H7 (cell line): ENCODE measurements at places on chromosomes 2 and 18.

DNA sequence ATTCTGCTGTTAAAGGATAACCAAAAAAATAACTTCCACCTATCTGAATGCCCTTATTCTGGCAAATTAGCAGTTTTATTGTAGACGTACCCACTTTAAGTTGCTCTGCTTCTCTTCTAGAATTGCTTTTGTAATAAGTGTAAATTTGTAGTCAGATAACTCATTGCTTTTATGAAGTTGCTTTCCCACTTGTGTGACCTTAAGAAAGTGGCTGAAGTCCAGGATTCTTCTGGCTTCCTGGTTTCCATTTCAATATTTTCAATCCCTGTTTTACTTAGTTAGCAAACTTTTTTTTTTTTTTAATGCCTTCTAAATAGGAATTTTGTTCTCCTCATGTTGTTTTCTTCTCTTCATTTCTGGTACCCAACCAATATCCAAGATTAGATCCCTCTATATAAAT, 59.8 kb downstream of the GLS start:
- DNase-seq = no peak

- DNase-seq = no peak
Measured at GRCh38 chr2:28558158-28558820, 62.4 kb downstream of the PLB1 start.

DNA sequence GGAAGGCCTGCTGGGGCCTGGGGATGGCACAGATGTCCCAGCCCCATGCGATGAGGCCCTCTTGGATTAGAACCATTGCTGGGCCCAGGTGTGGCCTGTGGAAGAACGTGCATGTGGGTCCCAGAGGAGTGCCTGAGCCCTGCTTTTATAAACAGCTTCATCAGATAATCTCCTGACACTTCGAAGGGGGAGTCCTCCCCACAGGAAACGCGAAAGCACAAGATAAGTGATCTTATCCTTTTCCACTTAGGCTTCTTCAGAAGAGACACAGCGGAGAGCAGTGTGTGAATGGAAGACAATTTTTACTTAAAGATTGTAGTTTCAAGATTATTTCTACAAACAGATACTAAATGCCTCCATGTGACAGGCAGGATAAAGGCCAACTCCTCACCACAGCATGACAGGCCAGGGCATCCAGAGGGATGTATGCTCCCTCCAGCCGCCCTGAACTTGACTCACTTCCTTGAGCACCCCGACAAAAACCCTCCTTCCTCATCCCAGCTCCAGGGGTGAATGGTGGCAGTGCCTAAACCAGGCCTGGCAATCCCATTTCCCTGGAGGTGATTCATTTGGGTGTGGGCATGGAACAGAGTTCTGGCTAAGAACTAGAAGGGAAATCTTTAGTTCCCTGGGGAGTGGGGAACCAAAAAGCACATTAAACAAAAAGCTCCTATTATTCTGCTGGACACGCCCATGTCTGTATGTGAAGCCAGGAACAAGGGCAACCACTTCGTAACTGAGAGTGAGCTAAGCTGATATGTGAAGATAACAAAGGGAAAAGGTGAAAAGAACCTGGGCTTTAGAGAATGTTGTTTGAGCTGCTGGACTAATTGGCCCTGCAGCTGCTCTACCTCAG, 56.2 kb upstream of the TMEM163 start:
- no peak for DNase-seq

GRCh38 chr18:49756671-49757362, 56.5 kb downstream of the ACAA2 start:
- DNase-seq = no peak

DNA sequence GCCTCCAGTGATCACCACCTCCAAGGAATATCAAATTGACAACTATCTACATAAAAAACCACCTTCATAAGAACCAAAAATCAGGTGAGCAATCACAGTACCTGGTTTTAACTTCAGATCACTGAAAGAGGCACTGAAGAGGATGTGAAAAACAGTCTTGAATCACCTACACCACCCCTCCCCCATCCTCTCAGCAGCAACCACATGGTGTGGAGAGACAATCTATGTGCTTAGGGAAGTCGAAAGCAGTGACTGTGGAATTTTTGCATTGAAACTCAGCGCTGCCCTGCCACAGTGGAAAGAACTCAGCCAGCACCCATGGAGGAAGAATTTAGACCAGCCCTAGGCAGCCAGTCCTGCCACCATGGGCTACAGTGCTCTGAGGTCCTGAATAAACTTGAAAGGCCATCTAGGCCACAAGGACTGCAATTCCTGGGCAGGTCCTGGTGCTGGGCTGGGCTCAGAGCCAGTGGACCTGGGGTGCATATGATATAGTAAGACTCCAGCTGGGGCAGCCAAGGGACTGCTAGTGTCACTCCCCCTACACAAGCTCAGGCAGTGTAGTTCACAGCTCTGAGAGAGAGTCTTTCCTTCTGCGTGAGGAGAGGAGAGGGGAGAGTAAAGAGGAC, 75.6 kb downstream of the ATL2 start:
- DNase-seq = no peak

DNA sequence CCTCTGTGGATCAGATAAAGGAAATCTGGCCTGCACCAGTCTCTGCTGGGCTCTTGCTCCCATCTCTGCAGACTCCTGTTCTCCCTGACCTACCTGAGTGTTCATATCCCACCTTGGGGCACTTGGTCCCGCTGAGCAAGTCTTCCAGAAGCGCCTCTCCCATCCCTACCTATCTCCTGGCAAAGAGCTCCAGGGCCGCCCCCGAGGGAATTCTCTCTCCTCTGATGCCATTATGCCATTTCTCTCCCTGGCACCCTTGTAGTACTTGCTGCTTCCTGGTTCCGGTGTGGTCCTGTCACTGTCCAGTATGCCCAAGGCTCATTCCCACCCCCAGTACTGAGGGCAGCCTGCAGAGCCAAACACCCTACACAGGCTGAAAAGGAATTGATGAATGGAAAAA, 99.8 kb downstream of the KLHL29 start:
- no peak for DNase-seq

DNA sequence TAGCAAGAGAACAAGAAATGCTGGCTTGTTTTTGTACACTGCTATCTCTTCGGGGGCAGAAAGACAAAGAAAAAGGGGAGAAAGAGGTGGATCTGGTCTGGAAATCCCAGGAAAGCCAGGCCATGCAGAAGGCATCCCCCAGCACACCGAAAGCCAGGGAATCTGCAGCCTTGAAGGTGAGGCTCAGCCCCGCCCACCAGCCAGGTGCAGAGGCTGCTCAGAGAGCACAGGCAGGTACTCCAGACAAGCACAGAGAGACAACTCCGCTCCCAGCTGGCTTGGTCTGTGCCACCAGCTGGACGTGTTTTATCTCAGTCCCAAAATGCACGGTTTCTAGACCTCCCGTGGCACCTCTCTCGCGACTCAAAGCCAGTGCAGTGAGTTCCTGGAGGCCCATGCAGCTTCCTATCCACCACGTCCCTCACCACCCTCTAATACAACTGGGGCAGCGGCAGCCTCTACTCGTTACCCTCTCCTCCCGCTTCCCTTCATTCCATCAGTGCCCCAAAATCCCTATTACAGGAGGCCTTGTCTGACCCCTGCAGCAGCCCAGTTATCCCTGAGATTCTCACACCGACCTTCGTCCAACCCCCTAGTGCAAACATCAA, 62.8 kb downstream of the HDAC4 start:
- peak; percentile 76 for DNase-seq

DNA sequence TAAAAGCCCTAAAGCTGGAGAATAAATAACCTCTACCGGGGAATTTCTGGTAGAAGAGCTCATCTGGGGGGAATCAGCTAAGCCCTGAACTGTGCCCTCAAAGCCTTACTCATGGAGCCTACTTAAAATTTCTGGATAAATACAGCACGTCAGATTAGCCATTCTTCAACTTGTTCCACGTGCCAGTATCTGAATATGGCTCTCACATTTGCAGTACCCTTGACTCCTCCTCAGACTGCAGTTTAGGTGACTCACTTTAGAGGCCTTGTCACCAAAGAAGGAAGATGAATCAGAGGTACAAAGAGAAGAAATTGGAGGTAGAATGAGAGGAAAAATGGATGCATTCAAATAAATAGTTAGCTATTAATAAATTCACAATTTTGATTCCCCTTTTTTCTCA, 34.6 kb upstream of the POTEC start:
- no peak for DNase-seq

DNA sequence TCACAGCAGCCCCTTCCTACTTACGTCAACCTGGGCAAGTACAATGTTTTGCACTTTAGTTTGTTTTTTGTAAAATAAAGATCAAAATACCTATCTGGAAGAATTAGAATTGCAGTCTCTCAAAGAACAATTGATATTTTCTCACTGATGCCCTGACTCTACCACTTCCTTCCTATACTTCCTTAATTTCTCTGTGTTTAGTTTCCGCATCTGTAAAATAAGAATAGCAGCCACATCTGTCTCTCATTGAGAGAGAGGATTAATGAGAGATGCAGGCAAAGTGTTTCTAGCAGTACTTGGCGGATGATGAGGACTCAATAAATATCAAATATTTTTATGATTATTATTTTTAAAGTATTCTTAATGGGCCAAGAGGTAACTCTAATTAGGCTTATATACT, 122.6 kb upstream of the PIEZO2 start:
- DNase-seq = no peak

DNA sequence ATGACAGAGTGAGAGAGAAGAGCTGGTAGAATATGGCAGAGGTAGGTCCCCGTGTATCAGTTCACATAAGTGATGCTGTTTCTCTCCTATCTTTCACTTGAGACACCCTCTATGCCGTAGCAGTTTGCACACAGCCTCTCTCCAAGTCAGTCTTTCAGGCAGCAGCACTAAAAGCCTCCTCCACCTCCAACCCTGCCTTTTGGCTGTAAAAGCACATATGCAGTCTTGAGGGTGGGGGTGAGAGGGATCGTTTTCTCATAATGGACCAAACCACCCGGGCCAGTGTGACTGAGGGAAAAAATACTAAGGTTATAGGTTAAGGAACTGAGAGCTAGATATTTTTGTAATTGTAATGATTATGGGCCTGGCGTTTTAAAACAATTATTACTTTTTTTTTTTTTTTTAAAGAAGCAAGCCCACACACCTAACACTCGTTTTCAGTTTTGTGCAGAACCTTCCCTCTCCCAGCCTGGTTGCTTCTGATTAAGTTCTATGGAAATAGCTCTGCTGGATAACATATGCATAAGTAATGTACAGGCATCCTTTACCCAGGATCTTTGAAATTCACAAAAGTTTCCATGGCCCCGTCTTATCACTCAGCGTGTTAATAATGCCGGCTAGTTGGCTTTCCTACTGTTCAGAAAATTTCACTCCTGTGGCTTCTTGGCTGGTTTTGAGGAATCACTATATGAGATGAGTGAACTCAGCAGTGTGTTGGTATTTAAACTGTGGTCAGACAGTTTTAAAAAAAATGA, 112.2 kb upstream of the MEIS1 start:
- DNase-seq = no peak

DNA sequence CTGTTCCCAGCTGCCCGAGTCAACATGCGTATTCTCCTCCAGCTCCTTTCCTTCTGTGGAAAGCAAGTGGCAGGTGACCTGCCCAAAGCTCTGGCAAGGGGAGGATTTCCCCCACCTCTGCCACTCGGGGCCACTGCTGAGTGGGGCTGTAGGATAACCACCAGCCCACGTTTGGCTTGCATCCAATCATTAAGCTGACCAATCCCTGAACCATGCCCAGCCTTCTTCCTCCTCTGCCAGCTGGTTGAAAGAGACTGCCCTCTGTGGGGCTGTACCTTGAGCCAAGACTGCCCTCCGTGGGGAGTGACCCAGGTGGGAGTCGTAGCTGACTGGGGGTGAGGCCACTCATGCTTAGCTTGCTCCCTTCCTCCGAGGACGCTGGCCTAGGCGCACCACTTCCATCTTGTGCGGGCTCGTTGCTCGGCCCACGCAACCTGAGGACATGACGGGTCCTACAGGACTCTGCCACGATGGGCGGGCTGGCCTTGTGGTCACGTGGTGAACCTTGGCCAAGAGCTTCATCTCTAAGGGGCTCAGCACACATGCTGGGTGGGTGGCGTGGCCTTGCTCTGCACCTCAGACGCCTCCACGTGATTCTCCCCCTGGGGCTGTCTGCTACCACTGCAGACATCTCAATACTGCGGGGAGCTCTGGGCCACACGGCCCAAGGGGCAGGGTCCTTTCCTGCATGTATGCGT, 112.1 kb downstream of the NDUFA10 start:
- DNase-seq = peak; percentile 22

DNA sequence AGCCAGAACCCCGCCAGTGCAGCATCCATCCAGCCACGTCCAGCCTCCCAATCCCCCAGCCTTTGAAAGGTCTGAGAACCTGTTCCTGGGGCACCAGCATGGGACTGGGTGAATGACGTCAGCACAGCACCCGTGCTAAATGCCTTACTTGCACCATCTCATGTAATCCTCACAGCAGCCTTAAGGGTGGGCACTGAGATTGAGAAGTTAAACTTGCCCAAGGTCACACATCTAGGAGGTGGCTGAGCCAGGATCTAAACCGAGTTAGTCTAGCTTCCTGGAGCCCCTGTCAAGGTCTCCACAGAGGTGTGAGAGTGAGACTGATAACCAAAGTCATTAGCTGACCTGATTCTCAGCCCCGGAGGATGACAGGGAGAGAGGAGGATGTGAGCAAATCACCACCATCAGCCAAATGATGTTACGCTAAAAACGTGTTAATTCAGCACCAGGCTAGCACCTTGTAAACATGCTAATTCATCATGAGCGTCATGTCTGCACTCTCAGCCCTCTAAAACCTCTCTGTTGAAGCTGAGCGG, 4.6 kb downstream of the CD8A start:
- DNase-seq = no peak

- DNase-seq = no peak
Measured at GRCh38 chr2:7279421-7279949, 362.3 kb downstream of the RNF144A start.

- DNase-seq = no peak
Measured at GRCh38 chr18:2907550-2908135, 60.8 kb downstream of the EMILIN2 start.

DNA sequence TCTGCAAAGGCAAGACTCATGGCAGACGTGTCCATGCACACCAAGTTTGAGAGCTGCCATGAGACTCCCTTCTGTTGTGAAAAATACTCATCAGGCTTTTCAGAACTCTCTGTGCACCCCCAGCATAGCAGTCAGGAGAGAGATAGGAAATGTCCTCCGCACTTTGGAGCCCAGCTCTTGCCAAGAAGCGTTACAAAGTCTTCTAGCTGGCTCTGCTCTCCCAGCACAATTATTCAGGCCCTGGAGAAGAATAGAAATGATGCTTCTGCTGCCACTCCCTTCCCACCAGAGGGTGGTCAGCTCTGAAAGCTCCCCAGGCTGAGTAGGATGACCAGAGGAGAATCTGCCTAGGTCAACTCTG, 594.4 kb upstream of the ID2 start:
- no peak for DNase-seq

- no peak for DNase-seq
Measured at GRCh38 chr2:113848758-113849415, 41.0 kb upstream of the ACTR3 start.

DNA sequence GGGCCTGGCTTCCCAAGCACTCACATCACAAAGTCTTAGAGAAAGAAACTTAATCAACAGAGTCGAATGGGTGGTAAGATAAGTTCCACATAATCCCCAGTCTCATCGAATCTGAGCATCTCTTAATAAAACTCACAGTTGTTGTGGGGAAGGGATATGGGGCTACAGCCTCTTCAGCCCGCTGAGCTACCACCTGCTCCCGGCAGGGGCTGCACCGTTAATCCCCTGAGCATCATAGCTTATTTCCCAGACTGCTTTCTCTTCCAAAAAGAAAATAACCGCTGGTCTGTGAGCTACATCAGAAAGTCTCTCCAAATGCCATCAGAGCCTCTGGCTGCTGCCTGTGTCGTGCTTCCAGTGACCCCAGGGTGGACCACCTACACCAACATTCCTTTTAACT, 139.4 kb upstream of the CELF4 start:
- no peak for DNase-seq

GRCh38 chr2:240465268-240465764, 29.9 kb downstream of the GPC1 start:
- DNase-seq = peak; percentile 43
